ENCODE measurements at places on chromosomes 12 and 14.

GRCh38 chr14:78710963-78711362 is 540.8 kb downstream of the NRXN3 start:
- DNase-seq = no peak

DNA sequence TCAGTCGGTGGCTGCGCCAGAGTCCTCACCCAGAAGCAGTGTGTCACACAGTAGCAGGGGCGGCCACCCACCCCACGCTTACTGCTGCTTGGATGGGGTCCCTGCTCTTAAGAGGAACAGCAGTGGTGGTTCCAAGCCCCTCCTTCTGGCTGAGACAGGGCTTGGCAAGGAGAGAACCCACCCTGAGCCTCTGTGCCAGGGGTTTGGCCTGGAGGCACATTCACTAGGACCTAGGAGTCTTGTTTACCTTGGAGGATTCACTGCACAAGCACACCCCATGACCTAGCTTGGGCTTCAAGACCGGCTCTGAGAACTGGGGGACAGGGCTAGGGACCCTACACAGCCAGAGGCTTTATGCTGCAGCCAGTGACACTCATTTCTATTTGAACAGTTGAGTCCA is 78.6 kb downstream of the NT5DC3 start:
- DNase-seq = no peak

- DNase-seq = no peak
Measured at GRCh38 chr14:100731011-100731670, 4.4 kb downstream of the DLK1 start.

GRCh38 chr14:97603201-97603600 is 806.0 kb downstream of the VRK1 start:
- DNase-seq = no peak

- DNase-seq = no peak
Measured at GRCh38 chr12:28089338-28089737, 100.9 kb upstream of the CCDC91 start.

GRCh38 chr12:67220065-67220464 is 49.1 kb upstream of the CAND1 start:
- no peak for DNase-seq

DNA sequence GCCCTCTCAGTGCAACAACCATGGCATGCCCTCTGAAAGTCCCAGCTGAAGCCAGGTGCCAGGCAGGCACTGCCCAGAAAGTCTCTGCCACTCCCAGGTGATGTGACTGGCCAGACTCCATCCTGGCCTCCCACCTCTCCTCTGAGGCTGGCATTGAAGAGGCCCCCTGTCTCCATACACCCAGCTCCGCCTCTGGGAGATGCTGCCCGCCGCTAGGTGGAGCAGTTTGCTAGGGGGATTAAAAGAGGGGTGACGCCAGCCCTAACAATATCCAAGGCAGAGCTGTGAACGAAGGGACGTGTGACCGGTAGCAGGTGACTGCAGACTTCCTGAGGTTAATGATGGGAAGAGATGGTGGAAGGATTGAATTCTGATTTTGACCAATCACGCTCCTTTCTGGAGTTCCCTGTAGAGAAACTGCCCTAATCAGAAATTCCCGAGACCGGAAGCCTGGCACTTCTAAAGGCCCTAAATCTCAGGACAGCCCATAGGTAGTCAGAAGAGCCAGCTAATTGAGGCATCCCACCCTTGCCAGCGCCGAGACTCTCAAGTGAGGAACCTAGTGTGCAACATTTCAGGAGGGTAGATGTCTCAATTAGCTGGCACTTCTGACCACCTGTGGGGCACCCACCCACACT is 8.3 kb upstream of the PLEK2 start:
- DNase-seq = no peak

DNA sequence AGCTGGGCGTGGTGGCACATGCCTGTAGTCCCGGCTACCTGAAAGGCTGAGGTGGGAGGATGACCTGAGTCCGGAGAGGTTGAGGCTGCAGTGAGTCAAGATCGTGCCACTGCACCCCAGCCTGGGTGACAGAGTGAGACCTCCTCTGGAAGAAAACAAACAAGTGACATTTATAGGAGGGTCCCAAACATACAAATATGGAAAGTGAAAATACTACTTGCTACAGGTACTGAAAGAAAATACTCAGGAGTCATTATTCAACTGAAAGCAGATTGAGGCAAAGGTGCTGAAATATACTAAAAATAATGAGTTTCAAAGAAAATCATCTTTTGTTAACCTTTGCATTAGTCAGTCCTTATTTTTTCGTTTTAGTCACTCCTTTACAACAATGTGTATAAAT is 53.5 kb downstream of the ETV6 start:
- no peak for DNase-seq

DNA sequence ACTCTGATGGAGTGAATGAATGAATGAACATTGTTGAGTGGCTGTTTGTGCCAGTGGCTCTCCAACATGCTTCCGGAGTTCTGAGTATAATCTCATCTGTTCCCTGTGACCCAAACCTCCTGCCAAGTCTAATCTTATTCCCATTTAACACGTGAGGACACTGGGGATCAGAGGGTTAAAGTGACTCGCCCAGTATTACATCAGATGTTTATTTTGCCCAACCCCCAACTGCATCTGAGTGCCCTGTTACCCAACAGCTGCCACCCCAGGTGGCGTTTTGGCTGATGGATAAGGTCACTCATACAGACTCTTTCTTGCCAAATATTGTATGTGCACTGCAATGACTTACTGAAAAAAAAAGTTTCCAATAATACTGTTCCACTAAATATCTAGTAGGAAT is 210.9 kb downstream of the EXOC5 start:
- DNase-seq = no peak

DNA sequence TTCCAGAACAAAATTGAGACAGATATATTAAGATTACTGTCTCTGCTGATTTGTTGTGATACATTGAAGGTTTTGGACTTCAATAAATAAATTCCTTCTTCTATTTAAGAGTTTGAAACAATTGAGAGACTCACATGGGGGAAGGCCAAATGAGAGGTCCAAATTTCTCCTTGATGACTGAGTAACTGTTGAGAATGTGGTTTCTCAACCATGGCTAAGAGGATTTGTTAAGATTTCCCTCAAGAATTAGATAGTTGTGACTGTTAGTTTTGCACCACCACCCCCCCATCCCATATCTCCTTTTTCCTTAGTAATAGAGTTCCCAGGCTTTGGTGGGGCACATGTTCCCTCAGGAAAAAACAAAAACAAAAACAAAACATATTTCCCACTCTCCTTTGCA is 47.7 kb upstream of the IGF1 start:
- no peak for DNase-seq

GRCh38 chr12:3310271-3311026 is 180.6 kb upstream of the PRMT8 start:
- no peak for DNase-seq

DNA sequence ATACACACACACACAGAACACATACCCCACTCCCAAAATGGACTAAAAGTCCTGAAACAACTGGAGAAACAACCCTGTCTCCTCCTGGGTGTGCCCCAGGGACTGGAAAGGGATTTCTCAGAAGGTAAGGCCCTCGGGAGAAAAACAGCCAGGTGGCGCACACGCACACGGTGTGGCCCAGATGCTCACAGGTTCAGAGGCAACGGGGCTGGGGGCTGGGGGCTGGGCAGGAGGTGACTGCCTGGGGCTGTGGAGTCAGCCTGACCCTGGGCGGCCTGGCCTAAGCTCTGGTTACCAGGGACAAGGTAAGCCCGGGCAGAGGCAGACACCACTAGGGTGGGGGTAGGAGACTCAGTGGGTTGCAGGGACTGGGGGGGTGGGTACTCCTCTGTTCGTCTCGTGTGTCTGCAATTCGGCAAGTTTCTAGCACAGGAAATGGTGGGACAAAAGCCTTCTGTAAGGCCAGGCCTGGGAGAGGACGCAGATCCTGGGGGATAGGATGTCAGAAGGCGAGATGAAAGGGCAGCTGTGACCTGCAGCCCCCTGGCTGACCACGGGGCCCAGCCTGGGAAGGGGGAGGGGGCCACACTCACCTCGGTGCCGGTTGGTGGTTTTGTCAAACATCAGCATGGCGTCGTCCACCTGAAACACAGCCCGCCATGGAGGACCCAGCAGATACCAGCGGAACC is 10.4 kb downstream of the MSI1 start:
- DNase-seq = no peak

GRCh38 chr12:62351326-62351725 is 91.1 kb downstream of the USP15 start:
- no peak for DNase-seq

DNA sequence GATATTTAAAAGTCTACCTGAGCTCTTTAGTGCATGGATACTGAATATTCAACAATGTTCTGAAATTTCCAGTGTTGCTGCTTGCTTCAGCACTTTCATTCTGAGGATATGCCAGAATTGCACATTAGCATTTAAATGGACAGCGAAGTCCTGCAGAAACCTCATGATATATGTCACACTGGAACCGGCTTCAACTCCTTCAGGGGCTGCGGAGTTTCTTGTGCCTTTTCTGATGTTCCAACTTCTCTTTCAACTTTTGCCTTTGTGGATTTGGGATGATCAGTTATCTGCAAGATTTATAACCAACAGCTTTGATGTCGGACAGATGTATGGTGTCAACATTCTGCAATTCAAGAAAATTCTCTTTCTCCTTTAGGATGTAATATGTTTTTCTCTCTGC is 142.5 kb upstream of the LMNTD1 start:
- DNase-seq = no peak

- DNase-seq = no peak
Measured at GRCh38 chr14:104891121-104891551, 26.1 kb downstream of the CEP170B start.

DNA sequence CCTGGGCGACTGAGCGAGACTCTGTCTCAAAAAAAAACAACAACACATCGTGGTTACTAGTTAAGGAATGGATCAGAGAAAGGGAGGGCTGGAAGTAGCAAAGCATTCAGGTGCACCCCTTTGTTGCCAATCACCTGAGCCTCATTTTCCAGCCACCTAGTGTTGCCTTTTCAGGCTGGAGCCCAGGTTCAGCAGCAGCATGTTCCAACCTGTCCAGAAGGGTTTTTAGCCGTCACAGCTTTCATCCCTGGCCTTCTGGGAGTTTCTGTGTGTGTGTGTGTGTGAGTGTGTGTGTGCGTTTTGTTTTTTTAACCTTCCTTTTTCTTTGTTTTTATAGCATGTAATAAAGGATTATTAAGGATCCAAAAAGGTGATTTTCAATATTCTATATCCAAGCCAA is 121.1 kb upstream of the ATF1 start:
- no peak for DNase-seq

GRCh38 chr14:91354221-91354916 is 63.3 kb downstream of the CCDC88C start:
- DNase-seq = no peak

DNA sequence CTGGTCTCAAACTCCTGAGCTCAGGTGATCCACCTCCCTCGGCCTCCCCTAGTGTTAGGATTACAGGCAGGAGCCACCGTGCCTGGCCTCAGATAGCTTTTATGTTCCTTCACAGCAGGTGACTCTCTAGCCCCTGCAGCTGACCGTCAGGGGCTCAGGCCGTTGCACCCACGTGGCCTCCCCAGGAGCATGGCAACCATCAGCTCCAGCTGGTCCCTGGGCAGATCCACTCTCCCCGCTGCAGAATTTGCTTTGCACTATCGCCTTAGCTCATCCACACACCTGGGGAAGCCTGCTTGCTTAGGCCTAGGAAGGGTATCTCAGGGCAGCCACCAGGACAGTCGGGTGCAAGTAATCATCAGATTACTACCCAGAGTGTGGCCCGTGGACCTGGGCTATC is 62.6 kb downstream of the TSPAN9 start:
- no peak for DNase-seq

DNA sequence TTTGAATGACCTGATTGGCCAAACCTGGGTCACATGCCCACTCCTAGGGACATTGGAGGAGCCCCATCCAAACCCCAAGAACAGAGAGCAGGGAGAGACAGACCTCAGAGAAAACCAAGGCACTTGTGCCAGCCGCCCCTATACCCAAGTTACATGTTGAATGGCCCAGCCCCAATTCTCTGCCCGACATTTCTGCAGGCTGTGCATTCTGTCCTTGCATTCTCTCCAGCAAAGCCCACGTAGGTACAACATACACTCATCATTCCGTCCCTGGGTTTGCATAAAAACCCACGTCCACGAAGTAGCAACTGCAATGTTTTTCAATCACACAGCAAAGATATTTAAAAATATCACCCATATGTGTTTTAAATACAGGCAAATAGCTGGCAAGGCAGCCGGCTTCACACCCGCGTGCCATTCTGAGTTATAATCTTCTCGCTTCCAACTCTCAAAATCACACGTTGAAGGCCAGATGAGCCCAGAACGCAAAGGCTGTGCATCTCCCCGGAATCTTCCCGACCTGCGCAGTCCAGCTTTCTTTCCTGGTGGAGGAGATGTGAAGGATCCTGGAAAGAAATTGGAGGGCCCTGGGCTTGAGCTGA is 91.7 kb upstream of the MYL2 start:
- no peak for DNase-seq

- no peak for DNase-seq
Measured at GRCh38 chr12:72694193-72694592, 422.0 kb downstream of the TRHDE start.

DNA sequence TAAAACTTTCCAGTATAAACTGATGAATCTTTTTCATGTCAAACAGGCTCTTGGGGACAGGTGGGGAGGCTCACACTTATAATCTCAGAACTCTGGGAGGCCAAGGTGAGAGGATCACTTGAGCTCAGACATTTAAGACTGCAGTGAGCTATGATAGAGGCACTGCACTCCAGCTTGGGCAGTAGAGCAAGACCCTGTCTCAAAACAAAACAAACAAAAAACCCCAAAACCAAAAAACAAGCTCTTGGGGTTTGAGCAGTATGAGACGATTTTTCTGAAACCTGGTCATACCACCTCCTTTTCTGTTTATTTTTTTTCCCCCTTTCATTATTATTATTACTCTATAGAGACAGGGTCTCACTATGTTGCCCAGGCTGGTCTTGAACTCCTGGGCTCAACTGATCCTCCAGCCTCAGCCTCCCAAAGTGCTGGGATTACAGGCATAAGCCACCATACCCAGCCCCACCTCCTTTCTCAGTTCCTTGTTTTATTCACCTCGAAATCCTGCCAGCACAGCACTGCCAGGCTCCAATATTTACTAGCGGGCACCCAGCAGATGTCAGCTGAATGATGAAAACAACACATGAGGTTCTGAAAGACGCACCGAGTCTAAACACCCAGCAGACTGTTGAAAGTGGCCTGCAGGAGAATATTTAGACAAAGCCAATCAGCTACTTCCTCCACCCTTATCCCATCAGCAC is 19.5 kb upstream of the CDK17 start:
- no peak for DNase-seq
